ENCODE measurements at places on chromosomes 1 and 21.

- no peak for DNase-seq
Observed at GRCh38 chr21:45379171-45379900, 25.6 kb upstream of the COL18A1 start.

DNA sequence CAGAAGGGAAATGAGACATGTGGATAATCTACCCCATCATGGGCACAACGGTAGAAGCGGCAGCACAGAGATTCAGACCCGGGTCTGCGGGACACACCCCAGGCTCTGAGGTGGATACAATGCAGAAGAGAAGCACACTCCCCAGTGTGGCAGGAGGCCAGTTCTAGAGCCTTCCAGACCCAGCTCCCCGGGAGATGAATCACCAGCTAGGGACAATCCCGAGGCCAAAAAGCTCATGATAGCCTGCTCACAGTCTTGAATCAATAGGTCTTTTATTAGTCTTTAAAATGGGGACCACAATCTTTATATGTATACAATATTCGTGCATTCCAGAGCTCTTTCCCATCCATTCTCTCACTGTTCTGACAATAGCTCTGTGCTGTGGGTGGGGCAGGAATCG lies 57.3 kb upstream of the DIRAS3 start:
- no peak for DNase-seq

- DNase-seq = no peak
Observed at GRCh38 chr1:205074084-205074483, 10.2 kb downstream of the TMEM81 start.

GRCh38 chr1:66271216-66271903 lies 262.6 kb upstream of the SGIP1 start:
- no peak for DNase-seq

- DNase-seq = no peak
Observed at GRCh38 chr1:208208132-208208487, 36.1 kb downstream of the PLXNA2 start.

DNA sequence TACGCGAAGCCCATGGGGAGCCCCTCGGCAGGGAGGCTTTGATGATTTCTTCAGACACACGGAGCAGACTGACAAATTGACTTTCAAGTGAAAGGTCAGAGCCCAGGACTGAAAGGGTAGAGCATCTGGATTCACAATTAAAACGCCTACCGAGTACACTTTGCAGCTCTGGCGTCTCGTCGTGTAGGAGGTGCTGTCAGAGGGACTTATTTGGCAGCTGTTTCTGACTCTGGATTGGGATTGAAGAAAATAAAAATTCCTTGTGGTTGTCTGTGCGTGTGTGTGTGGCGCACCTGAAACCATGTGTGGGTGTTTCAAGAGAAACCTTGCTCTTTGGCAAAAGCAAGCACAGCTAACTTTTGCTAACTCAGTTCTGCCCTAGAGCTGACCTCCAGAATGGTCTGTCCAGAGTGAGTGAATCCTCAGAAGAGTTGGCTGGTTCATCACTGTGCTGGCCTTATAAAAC lies 348.7 kb downstream of the HLX start:
- DNase-seq = no peak

DNA sequence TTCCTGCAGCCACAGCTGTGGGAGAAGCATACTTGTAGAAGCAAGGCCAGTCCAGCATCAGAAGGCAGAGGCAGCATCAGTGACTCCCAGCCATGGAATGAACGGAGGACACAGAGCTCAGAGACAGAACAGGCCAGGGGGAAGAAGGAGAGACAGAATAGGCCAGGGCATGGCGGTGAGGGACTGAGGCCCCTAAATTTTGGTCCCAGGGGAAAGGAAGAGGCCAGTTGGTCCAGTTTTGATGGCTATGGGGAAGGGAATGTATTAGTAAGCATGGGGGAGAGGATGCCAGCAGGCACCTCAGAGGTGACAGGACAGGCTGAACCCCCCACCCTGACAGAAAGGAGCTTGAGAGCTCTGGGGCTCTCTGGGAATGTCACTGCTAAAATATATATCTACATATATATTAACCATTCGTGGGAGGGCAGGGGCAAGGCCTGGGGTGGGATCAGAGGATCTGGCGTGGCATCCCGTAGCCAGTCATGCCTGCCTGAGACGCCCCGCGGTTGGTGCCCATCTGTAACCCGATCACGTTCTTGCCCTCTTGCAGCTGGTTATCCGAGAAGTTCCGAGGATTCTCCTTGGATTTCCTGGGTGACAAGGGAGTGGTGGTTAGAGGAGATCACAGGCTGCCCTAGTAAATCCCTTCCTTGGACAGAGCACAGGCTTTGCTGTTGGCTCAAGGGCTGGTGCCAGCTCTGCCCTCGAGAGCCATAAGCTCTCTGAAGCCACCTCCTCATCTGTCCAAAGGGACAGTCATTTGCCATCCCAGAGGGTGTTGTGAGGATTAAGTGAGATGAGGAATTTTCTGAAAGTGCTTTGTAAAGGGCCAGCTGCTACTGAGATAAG lies 6.7 kb downstream of the TAGLN2 start:
- DNase-seq = no peak

DNA sequence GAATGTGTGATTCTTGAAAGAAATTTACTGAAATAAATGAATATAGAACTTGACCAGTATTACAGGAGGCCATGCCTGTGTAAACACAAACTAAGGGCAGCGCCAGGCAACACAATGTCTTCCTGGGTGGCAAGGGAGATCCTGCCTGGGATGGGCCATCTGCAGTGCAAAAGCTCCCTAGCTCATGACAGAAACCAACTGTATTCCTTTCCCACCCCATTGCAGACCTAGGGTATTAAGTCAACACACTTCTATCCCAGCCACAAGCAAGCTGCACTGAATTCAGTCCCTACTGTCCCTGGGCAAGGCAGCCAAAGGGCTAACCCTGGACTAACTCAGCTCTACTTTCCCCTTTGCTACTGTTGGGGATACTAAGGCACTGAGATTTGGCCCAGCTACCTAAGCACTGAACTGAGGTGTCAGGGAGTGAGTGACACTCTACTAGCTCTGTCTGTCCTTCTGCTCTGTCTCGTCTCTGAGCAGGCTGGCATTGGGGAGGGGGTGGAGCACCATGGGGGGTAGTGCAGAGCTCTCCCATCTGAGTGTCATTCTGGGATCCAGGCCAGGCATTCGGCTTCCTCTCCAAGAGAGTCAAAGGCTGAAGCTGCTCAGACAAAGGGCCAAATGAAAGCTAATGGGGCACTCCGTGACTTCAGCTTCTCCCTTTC lies 2.5 kb downstream of the INKA2 start:
- DNase-seq = no peak

DNA sequence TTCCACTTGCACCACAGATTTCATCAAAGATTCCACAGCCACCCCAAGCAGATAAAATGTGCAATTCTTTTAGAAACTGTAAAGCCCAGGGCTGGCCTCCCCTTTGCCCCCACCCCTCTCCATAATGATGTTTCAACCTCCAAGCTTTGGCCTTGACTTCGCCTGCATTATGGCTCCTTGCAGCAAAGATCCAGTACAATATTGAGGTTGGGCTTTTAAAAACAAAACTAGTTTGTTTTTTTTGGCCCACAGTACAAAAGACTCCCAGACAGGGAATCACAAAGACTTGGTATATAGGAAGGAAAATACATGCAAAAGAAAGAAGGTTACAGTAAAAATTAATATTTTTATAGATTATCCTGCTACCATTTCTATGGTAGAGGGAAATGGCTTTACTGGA lies 356.5 kb upstream of the PTBP2 start:
- DNase-seq = no peak

DNA sequence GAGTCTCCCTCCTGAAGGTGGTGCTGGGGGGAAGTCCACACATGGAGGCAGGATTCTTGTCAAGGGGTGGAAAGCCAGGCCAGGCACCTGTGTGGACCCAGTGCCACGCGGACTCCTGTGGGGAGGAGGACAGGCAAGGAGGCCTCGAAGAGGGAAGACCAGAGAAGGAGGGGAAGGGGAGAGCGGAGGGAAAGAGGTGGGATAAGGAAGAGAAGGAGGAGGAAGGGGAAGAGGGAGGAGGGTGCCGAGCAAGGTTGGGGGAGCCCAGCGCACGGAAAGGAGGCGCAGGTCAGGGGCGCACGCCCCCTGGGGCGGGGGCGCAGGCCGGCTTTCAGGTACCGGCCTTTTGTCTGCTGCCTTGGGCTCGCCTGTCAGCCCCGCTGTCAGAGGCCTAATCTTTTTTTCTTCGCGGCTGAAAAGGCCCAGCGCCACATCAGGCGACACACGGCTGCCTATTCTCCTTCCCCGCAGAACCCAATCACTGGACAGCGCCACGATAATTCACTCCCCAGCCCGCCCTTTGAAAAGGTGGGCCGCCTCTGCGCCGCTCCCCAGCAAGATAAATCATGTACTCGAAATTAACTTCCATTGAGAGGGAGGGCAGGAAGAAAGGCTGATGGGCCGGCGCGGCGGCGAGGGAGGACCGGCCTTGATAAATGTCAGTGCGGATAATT lies 42.5 kb downstream of the PRDM16 start:
- no peak for DNase-seq

DNA sequence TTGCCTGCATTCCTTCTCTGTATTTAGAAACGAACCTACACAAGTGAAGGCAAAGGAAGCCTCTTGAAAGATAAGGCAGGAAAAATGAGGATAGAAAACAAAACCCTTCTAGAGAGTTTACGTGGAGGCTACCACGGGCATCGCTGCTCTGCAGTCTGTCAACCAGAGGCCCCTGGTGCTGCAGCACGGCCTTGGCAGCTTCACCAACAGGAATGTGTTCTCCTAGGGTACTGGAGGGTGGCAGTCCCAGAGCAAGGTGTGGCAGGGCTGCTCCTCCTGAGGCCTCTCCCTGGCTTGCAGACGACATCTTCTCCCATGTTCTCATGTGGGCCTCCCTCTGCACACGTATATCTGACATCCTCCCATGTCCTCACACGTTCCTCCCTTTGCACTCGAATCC lies 57.6 kb upstream of the SAMD11 start:
- DNase-seq = no peak

DNA sequence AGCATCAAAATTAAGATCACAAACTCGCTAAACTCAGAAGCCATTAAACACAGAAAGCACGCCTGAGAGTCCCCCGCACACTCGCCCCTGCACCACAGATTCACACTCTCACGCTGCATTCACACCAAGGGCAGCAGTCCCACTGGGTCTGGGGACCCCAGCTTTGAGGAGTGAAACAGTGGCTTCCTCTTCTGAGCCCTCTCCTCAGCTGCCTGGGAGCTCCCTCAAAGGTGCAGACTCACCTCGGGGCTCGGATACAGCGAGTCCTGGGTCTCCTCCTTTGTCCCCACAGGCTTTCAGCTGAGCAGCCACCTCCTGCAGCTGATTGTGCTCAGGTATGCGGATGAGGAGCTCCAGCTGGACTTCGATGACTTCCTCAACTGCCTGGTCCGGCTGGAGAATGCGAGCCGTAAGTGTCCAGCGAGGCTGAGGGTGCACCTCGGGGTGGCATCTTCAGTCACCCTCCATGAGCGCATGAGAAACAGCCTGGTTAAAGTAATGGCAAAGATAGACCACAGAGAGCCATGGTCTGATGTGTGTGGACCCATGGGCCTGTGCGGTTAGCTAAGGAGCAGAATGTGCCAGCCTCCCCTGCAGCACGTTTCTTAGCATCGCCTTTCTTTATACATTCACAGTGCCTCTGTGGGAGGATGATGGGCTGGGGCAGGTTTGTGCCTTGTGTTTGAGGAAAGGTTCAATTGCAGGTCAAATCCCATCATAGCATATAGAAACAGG lies 47.9 kb downstream of the CAPN9 start:
- no peak for DNase-seq

DNA sequence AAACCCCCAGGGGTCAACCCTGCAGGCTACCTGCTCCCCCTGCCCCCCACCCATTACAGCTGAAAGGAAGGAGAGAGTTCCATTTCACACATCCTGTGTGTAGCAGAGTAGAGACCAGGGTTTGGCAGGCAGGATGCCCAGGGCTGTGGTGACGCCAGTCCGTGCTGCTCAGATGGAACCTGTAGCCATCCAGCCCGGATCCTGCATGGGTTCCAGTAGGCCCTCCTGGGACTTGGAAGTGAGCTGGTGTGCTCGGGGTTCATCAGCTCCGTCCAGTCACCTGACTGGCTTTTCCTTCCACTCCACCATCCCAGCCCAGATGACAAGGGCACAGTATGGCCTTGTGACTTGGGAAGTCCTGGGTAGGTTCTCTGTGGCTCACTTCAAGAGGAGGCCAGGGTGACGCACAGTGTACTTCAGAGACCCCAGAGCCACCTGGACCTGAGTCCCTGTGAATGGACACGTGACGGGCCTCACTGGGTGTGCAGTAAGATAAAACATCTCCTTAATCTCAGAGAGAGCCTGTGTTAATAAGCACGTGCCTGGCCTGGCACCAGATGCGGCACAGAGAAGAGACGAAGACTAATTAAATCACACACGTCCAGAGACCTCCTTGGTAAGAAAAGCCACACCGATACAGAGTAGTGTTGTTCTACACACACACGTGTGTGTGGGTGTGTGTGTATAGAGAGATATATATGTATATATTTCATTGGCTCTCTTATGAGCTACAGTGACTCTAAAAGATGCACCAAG lies 16.0 kb downstream of the ITPKB start:
- no peak for DNase-seq

DNA sequence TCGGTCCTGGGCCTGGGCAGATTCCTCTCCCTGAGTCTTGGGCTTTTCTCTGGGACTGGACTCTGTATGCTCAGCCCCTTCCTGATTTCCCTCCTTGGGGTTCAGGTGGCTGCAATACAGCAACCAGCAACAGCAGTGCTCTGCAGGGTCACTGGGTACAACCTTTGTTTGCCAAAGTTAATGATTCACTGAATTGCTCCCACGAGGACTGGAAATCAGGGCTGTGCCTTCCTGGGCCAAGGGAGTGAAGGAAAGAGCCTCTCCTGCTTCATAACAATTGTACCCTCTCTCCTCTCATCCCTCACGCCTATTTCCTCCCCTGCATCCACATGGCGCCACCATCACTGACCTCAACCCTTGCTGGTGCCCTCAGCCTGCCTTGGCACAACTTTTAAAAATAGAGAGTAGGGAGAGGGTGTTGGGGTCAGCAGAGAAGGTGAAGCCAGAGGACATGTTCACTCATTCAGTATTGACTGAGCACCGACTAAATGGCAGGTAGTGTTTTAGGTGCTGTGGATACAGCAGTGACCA lies 52.8 kb upstream of the GOLT1A start:
- no peak for DNase-seq

GRCh38 chr1:220301630-220302029 lies 29.4 kb upstream of the RAB3GAP2 start:
- no peak for DNase-seq

GRCh38 chr1:46242918-46243317 lies 4.6 kb upstream of the RAD54L start:
- no peak for DNase-seq

- DNase-seq = no peak
Observed at GRCh38 chr1:83808536-83808935, 190.4 kb downstream of the TTLL7 start.

GRCh38 chr1:175530183-175530582 lies 213.2 kb downstream of the TNR start:
- no peak for DNase-seq
